Activated effector memory CD4-positive, alpha-beta T cell treated with Interleukin-2 at 50 U/mL for 16 hours (primary cell): ENCODE measurements at places on chromosomes 3 and 15.

DNA sequence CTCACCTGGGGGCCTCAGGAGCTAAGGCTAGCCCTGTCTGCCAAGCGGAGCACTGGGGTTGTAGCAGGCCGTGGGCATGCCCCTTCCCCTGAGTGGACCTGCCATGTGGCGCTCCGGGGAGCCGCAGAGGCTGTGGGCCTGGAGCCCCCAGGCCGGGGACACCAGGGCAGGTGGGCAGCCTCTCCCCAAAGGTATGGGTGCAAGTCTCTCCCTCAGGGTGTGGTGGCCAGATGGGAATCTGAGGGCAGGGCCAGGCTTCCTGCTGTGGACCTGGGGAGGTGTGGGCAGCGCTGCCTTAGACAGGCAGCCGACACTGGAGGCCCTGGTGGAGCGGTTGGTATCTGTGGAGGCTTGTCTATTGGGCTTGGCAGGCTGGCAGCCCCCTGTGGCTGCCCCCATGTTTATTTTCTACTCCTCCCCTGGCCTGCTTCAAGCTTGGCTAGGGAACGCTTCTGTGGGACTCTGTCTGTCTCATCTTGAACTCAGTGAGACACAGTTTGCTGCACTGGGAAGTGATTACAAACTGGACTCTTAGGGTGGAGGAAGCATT is 5.9 kb downstream of the ACVR2B start:
- DNase-seq, result no peak

DNA sequence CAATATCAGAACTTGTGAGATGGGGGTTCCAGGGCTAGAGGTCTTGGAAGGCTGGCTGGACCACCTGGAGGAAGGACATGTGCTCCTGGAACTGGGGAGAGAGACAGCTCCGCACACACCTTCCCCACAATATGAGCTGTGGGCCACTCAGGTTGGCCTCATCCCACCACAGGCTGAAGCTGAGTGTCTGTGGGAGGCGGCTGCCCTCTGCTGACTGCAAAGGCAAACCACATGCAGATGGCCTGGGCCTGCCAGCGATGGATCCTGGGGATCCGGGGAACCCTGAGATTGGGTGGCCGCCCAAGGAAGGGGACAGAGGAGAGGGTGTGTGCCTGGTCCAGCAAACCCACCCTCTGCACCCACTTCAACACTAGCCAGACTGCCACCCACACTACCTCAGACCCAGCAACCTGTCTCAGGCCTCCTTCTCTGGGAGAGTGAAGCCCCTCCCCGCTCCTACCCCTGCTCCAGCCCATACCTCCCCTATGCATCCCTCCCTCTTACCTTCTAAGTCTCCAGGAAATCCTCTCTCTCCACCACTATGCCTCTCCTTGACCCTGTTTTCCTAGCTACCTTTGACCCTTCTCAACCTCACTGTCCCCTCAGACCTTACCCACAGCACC is 44.8 kb downstream of the CYP11A1 start:
- peak; percentile 34 for DNase-seq

GRCh38 chr3:7433073-7433472 is 572.2 kb downstream of the GRM7 start:
- no peak for DNase-seq

DNA sequence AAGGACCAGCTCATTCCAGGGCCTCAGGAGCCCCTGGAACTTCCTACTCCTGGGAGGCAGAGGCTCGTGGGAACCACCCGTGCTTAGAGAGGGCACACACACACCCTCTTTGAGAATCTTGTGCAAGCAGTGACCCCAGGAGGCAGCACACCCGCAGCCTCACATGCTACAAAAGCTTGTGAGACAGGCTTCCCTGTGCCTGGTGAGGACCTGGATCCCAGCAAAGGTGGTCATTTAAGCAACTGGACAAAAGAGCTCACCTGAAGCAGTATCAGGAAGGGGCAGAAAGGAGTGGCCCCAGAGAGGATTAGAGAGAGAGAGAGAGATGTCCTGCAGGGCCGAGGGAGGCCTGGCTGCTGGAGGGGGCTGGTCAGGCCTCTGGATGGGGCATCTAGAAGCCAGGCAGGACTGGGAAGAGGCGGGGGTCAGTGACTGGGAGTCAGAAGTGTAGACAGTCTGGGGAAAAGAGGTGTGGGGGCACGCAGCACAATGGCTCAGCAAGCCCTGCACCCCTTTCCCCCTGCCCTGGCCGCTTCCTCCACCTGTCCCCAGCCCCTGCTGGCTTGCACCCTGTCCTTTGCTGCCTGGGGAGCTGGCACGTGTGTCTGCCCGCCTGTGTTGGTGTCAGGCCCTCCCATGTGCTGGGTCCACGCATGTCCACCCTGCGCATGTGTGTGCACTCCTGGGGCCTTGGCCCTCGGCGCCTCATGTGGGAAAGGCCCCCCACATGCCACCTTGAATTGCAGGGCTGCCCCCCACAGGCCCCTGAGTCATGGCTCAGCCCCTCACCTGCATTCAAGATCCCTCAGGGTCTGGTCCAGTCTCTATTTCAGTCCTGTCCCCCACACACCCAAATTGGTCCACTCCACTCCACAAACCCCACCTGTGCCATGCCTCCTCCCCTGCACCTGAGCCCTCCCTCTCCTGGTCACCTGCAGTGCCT is 36.9 kb downstream of the TSPAN3 start:
- no peak for DNase-seq

GRCh38 chr3:128482666-128483656 is 10.0 kb downstream of the GATA2 start:
- no peak for DNase-seq

DNA sequence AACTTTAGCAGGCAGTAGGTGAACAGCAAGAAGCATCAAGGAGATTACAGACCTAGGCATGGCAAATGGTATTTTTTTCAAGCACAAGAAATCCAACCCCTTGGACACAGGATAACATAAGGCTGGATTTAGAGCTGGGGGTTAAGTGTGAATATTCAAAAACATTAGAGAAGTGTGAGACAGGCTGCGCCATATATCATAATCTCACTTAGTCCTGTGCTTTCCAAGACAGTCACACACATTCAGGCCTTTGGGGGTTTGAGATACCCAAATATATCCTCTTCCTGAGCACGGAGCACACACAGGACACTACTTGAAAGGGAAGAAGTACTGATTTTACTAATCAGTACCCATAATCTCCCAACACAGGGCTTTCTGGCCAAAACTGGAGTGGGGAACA is 83.0 kb upstream of the CLDN18 start:
- DNase-seq, result no peak

GRCh38 chr15:100314809-100315400 is 26.9 kb downstream of the ADAMTS17 start:
- no peak for DNase-seq

DNA sequence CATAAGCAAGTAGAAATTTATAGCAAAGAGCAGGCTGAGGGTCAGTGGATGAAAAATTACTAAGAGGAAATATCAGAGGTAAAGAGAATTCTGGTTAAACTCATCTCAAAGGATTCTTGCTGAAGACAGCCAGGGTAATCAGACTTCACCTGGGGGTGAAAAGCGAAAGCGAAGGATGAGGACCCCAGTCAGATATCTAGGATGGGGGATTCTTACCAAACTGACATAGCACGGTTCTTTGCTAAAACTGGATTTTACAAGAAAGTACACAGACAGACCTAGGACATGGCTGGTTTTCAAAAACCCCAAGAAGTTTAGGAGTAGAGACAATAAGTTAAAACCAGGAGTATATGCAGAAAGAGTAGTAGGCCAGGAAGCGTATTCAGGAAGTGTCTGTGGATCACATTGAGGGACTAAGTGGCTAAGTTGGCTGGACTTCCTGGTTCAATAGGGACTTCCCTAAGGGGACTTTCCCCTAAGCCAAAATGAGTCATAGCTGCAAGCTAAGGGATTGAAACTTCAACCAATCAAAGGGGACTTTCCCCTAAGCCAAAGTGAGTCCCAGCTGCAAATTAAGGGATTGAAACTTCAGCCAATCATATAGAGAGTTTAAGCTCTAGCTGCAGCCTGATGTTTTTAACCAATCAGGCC is 2.4 kb upstream of the CFAP91 start:
- DNase-seq, result no peak

- no peak for DNase-seq
These were observed 177.2 kb downstream of the ITPR1 start for GRCh38 chr3:4670352-4670751.

DNA sequence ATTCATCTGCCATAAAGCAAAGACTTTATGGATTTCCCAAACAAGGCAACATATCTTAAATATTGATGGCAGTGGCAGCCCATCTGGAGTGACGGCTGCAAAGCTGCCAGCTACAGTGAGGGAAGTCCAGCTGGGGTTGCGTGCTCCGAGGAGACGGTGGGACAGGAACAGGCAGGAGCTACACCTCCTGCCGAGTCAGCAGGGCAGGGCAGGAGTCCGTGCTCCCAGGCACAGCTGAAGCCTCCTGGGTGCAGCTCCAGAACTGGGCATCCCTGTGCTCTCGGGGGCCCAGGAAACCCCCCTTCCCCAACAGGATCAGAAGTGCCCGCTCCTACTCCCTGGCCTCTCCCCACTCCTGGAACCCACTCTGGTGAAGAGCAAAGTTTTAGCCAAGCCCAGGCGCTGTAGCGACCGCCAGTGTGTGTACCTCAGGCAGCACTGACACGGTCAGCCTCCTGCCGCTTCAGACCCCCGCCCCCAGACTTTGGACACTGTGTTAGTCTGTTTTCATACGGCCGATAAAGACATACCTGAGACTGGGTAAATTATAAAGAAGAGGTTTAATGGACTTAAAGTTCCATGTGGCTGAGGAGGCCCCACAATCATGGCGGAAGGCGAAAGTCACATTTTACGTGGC is 556.4 kb upstream of the CCDC54 start:
- DNase-seq, result no peak

GRCh38 chr3:37161351-37161750 is 13.0 kb downstream of the LRRFIP2 start:
- no peak for DNase-seq

GRCh38 chr15:80972276-80972675 is 17.3 kb downstream of the MESD start:
- no peak for DNase-seq

- DNase-seq, result no peak
These were observed 52.7 kb upstream of the CMC1 start for GRCh38 chr3:28188686-28189085.

DNA sequence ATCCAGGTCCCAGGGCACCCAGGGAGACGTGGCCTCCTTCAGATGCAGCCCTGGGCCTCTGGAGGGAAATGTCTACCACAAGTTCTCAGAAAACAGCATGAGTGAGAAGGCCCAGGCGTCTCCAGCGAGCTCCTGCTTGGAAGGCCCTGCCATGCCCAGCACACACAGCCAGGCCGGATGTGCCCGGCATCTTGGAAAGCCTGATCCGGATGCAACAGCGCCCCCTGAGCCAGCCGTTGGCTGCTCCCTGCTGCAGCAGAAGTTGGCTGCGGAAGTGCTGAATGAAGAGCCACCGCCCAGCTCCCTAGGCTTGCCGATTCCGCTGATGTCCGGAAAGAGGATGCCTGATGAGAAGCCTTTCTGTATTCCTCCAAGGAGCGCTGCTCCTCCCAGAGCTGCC is 856 bp downstream of the NPAP1 start:
- no peak for DNase-seq

DNA sequence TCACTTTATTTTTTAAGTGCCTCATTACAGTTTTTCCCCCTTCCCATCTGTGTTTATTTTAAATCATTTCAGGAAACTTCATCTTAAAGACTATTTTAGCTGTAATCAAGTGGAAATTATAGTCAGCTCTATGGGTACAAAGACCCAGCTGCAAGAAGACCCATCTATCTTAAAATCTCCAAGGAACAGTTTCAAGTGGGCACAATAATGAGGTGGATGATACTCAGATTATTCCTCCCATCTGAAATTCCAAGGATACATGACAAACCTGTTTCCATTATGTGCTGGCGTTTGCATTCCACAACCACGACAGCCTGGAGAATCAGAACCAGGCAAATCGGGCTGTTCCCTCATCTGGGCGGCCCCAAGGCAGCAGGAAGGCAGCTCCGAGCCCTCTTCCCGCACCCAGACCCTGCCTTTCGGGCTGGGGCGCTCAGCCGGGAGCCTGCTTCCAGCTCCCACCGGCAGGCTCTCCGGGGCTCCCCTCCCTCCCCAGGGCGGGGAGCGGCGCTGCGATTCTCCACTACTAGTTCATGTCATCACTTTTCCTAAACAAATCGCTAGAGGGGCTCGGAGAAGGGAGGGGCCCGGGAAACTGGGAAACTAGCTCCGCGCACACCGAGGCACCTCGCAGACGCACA is at the start of gene MGLL:
Gene MGLL, minus strand, starts transcription at position 475 of the 641 bp plus-strand sequence. Its CDS starts 197 bp downstream, at position 278.
- DNase-seq, result no peak

- no peak for DNase-seq
These were observed 71.3 kb upstream of the SLCO3A1 start for GRCh38 chr15:91782221-91782620.

DNA sequence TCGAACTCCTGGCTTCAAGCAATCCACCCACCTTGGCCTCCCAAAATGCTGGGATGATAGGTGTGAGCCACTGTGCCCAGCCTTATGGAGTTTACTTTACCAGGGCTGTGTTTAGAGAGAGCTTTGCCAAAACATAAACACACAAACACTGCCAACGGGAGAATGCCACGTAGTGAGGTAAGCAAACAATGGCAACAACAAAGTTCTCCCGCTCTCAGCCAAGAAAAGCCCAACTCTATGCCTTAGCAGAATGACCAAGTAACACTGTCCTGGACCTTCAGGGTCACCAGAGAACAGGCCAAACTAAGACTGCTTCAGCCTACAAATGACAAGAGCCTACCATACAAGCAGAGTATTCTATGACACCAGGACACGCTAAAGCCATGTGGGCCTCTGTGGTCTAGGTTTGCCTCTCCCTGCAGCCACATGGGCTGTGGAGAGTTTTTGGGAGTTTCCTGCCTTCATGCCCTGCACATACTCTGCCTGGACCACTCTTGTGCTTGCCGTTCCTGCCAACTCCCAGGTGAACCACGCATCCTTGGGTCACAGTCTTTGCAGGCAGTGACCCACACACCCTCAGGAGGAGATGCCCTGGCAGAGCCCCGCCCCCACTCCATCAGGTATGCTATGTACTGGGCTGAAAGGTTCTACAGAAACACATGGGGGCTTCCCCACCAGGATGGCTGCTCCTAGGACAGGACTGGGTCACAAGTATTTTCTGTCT is 21.6 kb upstream of the CNBP start:
- no peak for DNase-seq

DNA sequence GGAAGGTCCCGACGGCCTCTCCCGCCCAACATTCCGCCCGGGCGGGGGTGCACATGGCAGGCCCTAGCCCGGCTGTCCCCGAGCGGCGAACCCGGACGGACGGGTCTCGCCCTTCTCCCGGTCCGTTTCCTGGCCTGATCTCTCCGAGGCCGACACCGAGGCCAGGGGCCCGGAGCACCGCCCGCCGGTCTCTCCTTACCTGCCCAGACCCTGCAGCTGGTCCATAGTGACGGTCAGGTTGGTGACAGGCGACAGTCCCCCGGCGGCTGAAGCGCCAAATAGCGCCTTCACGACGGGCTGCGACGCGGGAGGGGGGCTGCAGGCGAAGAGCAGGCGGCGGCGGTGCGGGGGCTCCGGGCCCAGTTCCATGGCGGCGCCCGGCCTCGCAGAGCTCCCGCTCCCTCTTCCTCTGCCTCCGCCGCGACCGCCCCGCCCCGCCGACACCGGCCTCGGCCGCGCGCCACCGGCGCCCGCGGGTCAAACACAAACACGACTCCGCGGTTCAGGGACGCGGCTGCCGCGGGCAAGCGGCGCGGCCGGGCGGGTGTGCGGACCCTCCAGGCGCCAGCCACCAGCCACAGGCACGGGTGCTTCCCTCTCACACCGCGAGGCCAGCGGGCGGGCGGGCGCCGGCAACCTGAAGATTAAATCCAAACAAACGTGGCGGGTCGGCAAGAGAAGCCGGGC is 495 bp downstream of the CDC25A start:
- DNase-seq, result no peak
